ENCODE measurements at places on chromosomes 7 and 10.

DNA sequence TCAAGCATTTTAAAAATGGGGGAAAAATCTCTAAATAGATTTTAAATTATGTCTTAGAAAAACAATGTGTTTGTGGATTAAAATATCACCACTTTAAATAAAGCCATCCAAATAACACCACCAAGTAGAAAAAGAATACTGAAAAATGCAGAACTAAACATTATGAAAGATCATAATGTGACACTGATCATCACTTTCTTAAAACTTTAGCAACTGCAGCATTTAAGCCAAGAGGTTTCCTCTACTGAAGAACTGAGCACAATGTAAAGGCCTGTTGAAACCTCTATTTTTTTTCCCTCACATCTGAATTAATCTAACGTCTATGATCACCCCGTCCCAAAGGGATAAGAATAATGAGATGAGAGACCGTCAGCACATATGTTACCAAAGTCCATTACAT is 18.6 kb downstream of the MINDY3 start:
- no peak for DNase-seq

DNA sequence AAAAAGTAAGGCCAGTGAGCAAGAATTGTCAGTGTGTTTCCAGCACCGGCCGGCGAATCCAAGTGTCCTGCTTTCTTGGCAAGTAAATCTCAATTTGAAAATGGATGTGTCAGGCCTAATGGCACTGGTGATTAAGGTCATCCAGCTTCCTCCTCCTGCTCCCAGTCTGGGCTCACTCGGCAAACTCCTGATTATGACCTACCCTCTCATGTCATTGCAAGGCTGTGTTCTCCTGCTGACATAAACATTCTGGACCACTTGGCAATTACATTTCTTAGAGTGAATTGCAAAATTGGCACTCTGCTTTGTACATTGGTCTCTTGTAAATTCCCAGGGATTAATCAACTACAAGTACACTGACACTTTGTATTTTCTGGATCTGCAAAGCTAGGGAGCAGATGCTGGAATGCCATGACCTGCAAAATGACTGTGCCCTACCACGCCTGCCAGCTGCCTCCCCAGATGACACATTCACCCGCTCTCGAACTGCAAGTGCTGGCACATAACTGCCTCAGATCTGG is 473.8 kb downstream of the KIF20B start:
- no peak for DNase-seq

- DNase-seq: no peak
Measured at GRCh38 chr7:16961641-16962040, 79.9 kb upstream of the AGR3 start.

DNA sequence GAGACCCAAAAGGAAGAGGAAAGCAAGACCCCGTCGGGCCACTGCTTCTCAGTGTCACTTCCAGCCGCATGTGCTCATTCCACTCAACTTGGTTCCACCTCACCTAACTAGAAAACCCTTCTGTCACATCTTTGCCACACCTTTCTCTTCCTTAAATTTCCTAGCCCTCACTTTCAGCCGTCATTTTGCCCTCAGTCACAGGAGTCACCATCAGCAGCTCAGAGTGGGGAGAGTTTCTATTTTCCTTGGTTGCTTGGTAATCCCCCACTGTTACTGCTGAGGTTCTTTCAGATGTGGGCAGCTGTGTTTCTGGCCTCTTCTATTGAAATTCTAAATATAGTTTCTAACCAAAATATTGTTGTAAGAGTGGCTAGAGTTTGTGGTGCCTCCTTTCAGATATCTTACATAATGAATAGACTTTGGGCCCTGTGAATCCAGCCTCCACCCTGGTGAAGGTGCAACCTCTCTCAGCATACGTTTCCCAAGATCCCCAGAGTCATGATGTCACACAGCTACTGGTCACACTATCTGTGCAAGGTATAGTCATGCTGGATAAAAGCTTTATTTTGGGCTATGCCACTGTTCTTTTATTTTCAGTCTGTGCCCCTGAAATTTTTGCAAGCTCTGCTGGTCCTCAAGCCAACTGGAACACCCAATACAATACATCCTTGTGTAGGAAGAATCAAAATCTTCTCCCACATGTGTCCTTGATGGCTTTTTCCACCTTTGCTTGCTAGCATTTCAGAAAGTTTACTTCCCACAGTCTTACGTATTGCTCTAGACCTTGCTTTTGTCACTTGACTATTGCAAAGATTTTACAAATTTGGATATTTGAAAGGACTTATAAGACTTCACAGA is 9.2 kb downstream of the AGBL3 start:
- DNase-seq: peak; percentile 40

DNA sequence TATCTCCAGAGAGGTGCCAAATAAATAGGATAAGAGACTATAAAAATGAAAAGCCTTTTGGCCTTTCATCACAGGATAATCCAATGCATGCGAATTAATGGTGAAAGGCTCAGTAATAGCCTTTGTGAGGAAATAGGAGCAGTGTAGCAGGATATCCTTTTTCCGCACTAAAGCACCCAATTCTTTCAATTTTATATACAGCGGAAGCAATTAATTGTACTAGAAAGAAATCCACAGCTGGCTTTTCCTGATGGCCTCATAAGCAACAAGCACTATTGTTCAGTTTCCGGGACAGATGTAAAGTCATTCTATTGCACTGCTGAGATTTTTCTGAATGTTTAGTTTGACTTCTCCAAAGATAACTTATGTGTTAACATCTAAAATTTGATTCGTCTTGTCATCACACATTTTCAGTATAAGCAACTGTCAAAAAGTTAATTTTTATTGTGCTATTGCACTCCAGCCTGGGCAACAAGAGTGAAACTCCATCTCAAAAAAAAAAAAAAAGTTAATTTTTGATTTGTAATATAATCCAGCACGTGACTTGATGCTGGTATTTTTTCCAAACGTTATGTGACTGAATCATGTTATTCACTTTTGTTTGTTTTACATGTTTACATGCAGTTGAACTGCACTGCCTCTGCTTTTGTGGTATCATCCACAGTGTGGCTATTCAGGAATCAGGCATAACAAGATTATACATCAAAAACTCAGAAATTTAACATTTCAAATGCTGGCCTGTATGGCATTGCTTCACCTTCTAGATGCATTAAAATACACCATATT is 8.4 kb upstream of the BMPR1A start:
- no peak for DNase-seq

DNA sequence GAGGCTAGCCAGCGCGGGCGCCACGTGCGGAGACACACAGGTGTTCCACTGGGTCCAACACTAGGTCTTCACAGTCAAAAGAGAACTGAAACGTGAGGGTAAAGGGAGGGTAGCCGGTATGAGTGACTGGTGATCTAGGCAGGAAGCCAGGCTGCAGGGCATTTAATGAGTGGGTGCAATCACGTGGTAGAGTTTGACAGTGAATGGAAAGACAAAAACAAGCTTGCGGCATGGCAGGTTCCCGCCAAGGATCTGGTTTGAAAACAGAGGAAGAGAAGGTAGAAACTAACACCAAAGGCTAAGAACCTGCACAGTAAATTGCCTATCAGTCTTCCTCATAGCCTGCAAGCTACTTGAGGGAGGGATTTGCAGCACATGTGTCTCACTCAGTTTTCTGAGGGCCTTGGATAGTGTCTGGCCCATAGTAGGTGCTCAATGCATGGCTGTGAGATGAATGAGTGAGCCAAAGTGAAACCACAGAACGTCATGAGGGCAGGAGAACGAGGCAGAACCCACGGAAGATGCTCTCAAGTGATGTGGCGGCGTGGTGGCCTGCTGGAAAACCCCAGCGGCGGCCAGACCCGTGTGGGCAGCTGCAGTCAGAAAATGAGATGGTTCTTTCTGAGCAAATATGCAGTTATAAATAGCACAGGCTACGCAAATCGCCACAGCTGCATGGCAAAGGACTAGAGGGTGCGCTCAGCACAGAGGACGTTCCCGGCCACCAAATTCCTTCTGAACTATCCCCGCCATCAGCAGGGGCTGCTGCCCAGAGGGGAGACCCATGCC is 183.6 kb upstream of the NFE2L3 start:
- DNase-seq: no peak

GRCh38 chr7:105289704-105290103 is 99.0 kb downstream of the SRPK2 start:
- DNase-seq: no peak

- peak; percentile 98 for DNase-seq
Measured at GRCh38 chr7:13981070-13981469, 8.4 kb downstream of the ETV1 start.

GRCh38 chr10:123417414-123417813 is 248.7 kb upstream of the GPR26 start:
- DNase-seq: no peak

- DNase-seq: no peak
Measured at GRCh38 chr7:140672382-140673062, at the start of gene ADCK2. TSS of gene ADCK2 (plus strand) at chr7:140672945. CDS start at chr7:140673331, 386 bp downstream.

DNA sequence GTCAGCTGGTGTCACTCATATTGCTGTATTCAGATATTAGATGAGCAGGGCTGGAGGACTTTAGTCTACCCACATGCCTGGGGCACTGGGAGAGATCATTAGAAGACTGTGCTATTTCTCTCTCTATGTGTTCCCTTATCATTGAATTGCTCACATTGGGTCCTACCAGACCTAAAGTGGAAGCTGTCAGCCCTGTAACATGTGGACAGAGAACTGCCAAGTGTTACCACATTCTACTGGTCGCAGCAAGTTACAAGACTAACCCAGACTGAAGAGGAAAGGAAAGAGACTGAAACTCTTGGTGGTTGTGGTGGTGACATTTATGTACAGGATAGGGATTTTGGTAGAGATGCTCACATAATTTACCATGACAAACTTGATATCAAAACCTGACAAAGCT is 627.1 kb upstream of the FZD8 start:
- DNase-seq: no peak

Data from astrocyte of the spinal cord (primary cell).